AG09319 (cell line): ENCODE measurements at places on chromosomes 16 and 17.

GRCh38 chr17:55612691-55613141, 101.5 kb upstream of the SMIM36 start:
- peak; percentile 57 for DNase-seq

DNA sequence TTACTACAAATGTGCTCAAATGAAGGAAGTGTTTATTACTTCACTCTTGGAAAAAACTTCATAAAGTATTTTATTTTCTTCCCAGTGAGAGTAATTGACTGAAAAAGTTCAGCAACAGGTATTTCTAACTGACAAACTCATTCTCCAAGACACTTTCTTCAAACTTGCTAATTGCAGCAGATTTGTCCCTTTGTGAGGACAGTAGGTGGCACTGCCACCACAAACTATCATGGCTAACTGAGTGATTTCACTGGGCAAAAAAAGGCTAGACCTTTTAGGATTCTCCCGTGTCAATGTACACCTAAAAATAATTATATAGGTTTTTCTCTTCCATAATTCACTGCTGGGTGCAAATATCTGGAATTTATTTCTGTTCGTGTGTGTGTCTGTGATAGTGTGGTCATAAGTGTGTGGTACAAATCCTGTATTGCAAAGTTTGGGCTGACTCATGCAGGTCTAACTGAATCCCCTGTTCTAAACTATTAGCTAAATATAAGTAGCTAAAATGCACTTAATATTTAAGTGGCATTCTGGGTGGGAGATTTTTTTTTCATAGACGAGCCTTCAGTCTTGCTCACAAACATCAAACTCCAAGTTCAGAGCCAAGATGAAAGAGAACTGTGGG, 3.9 kb downstream of the HS3ST3A1 start:
- DNase-seq: peak; percentile 42

DNA sequence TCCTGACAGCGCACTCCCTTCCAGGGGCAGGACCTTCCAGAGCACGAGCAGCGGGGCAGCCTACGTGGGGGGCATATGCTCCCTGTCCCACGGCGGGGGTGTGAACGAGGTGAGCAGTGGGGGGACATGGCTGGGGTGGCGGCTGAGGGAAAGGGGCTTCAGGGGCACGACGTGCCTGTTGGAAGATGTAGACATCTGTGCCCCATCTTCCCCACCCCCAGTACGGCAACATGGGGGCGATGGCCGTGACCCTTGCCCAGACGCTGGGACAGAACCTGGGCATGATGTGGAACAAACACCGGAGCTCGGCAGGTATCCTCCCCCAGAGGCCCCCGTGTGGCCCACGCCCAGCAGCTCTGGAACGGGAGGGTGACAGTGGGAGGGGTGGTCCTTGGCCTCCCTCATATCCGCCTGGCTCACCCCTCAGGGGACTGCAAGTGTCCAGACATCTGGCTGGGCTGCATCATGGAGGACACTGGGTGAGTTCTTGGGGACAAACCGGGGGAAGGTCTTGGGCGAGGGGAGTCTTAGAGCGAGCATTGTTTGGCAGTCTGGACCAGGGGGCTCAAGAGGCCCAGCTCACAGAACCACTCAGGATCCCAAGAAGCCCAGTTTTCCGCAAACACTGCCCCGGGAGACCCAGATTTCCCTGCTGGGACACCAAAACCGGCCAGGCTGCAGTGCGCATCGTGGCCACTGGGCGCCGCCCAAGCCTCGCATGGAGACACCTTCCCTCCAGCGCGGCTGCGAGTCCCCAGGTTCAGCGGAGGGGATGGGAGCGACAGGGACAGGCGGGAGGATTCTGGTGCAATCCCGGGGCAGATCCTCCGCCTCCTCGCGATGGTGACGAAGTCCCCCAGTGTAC, 15.7 kb downstream of the ADAM11 start:
- peak; percentile 27 for DNase-seq

DNA sequence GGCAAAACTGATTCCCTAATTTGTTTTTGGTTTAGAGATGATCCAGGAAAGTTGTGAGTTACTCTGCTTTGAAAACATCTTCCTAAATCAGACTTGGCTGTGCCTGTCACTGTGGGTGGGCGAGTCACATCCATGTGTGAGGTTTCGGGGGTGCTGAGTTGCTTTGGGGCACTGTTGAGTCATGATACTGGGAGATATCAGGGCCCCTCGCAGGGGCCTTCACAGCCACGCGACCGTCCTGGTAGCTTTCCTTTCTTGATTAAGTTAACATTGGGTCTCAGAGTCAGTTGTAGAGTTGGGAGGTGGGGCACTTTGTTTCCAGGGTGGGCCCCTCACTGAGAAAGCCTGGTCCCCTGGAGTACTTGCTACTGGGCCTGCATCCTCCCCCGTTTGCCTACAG, 58.3 kb upstream of the LGALS9 start:
- DNase-seq: no peak

GRCh38 chr16:48024042-48024441, 131.8 kb downstream of the ABCC12 start:
- DNase-seq: no peak

GRCh38 chr16:61892531-61892930, 143.7 kb downstream of the CDH8 start:
- no peak for DNase-seq

DNA sequence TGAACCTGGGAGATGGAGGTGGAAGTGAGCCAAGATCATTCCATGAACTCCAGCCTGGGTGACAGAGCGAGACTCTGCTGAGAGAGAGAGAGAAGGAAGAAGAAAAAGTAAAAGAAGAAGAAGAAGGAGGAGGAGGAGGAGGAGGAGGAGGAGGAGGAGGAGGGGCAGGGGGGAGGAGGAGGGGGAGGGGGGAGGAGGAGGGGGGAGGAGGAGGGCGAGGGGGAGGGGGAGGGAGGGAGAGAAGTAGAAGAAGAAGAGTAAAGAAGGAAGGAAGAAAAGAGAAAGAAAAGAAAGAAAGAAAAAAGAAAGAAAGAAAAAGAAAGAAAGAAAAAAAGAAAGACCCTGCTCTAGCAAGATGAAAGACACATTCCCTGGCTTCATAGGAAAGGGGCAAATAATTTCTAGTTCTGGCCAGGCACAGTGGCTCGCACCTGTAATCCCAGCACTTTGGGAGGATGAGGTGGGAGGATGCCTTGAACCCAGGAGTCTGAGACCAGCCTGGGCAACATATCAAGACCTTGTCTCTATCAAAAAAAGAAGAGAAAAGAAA, 23.6 kb downstream of the SOCS1 start:
- DNase-seq: no peak

DNA sequence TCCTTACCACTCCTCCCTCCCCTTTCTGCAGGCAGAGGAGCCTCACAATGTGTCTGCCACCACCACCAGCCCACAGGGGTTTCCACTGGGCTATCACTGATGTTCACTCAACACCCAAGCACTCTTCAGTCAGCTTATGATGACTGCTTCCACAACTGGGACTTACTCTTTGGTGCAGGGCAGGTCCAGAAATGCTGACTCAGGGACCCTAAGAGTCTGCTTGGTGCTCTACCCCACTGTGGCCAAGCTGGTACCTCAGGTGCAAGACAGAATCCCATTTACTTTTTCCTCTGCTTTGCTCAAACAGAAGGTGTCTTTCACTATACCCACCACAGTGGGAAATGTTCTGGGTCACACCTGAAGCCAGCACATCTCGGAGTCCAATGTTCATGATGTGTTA, 40.1 kb downstream of the ZNF267 start:
- DNase-seq: no peak

- DNase-seq: no peak
These were observed 42.3 kb downstream of the BPTF start for GRCh38 chr17:67867591-67867990.

DNA sequence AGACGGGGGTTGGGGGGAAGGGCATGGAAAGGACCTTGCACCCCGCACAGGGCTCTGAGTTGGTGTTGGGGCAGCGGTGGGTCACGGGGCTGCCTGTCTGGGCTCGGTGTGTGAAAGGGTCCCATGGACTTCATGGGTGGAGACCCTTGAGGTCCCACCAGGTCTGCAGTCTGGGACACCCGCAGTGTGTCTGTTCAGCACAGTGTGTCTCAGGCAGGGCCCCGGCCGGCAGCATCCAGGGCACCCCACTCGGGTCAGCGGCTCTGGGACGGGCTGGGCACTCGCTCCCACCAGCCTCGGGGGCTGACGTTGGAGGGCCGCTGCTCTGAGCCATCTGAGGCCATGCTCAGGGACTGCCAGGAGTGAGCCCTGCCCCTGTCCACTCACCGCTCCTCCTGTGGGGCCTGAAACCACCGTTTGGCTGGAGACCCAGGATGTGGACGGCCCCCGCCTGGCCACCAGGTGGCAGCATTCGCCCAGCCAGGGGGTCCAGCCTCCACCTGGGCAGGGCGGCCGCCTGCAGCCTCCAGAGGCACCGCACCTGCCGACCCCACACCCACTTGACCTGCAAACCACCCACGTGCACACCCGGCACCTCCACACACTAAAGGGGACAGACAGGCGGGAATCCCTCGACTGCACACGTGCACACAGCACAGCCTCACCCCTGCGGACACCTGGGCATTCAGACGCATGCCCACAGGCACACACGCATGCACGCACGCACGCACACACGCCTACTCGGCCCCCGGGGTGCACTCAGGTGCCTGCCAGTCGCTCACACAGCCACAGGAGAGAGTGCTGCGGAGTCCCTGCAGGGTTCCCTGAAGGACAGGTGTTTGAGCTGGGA, 10.1 kb upstream of the ZFPM1 start:
- peak; percentile 16 for DNase-seq

DNA sequence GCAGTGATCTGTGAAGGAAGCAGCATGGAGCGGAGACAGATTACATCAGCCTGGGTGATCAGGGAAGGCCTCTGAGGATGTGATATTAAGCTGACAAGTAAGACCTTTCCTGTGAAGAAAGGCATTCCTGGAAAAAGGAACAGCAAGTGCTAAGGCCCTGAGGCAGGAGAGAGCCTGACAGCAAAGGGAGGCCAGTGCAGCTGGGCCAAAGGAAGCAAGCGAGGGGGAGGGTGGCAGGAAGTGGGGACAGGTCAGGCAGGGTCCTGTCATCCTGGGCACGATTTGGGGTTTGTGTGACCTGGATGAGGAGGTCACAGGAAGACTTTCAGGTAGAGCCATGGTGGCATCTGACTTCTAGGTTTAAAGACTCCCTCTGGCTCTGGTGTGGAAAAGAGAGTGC, 12.3 kb downstream of the CPNE2 start:
- DNase-seq: no peak

DNA sequence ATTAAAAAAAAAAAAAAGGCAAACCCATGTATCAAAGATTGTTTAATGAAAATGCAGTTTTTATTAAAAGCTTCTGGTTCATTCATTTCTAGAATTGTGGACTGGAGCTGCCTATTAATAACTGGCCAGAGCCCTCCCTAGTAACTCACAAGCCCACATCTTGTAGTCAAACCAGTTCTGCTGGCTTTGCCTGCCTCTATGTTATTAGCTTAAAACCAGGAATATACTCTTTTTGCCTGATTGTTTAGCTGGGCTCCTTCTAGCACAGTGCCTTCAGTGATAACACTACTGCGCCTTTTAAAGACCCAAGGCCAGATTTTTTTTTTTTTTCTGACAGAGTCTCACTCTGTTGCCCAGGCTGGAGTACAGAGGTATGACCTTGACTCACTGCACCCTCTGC, 26.0 kb downstream of the TAC4 start:
- DNase-seq: no peak

DNA sequence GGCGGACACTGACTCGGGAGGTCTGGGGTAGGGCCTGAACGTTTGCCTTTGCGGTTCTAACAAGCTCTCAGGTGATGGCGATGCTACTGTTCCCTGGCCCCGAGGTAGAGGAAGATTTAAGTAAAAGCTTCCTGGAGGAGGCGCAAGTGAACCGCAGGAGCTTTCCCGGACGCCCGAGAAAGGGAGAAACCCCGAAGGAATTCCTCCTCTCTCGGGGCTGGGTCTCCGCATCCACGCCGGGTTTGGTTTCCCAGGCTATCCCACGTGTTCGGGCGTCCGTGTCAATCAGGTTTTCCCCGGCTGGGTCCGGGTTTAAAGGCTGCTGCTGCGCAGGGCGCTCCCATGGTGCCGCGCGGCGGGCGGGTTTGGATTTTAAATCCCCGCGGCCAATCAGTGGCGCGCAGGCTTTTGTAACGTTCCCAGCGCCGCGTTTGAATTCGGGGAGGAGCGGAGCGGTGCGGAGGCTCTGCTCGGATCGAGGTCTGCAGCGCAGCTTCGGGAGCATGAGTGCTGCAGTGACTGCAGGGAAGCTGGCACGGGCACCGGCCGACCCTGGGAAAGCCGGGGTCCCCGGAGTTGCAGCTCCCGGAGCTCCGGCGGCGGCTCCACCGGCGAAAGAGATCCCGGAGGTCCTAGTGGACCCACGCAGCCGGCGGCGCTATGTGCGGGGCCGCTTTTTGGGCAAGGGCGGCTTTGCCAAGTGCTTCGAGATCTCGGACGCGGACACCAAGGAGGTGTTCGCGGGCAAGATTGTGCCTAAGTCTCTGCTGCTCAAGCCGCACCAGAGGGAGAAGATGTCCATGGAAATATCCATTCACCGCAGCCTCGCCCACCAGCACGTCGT, at the start of gene PLK1:
Gene PLK1 (plus strand): TSS at position 460 of the 844 bp plus-strand sequence. CDS start 44 bp downstream, at position 504.
- peak; percentile 30 for DNase-seq
